ENCODE measurements at places on chromosomes 12 and 14.

- no peak for DNase-seq
These were observed 377.9 kb upstream of the KITLG start for GRCh38 chr12:88958153-88958552.

DNA sequence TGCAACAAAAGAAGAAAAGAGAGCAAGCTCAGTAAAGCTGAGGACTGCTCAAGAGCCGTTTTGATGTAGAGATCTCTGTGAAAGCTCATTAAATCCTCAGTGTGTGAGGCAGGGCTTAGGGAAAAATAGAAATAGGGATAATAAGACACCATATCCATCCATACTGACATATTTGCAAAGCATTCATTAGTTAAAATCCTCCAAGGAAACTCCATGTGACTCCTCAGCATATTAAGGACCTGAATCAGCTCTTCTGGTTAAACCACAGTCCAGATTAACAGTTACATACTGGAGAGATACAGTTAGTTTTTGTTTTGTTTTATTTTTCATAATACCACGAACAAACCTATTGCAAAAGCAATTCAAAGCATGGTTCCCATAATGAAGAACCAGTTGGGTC is 288.2 kb downstream of the PAWR start:
- no peak for DNase-seq

DNA sequence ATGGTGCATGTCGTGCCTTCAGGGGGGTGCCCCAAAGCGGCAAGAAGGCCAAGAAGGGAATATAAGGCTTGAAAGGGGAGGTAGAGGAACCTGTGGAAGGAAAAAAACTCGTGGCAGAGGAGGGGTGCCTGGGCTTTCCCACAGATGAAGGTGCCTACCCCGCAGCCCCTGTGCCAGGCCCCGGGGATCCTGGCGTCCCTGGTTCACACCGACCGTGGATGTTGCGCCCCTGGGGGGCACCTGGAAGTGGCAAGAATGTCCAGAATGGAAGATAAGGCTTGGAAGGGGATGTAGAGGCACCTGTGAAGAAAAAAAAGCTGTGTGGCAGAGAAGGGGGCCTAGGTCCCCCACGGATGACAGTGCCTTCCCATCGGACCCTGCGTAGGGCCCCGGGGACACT is 282.2 kb downstream of the ALG10 start:
- peak; percentile 9 for DNase-seq

DNA sequence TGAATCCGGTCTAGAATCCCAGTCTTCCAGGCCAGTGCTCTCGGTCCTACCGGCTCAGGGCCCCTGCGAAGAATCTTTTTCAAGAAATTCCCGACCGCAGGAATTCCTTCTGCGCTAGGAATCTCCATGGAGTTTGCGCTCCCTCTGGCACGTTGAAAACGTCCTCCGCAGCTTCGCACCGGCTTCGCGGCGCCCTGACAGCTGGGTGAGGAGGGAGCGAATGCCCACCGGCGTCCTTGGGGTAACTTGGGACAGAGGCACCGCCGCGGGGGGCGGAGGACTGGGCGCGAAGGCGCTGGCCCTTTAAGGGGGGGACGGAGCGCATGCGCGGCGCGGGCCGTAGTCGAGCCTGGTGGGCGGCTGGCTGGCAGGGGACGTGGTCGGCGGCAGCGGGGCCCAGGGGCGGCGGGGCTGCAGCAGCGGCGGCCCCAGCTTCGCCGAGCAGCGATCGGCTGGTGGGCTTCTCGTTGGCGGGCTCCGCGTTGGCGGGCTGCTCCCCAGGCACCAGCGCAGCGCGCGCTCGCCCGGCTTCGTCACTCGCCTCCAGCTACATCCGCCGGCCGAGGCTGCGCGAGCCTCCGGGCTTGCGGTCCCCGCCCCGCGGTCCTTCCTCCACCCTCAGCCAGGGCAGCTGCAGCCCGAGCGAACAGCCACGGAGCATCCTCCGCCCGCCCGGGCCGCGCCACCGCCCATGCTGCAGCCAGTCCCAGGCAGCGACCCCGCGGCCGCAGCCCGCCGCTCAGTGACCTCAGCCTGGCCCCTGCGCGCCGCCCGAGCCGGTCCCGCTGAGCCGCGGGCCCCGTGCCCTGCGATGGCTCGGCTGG is at the start of gene VASH1:
Gene VASH1, plus strand, starts transcription at position 333 of the 824 bp plus-strand sequence. CDS start 1,354 bp downstream, outside the sequence.
- DNase-seq = peak; percentile 14

Data from CD4-positive, alpha-beta memory T cell (primary cell).